ENCODE measurements at places on chromosomes 12 and 14.

GRCh38 chr14:55347040-55347439 lies 64.6 kb downstream of the ATG14 start:
- no peak for DNase-seq

- peak; percentile 83 for DNase-seq
Observed at GRCh38 chr14:106372870-106373652, 846.7 kb downstream of the TMEM121 start.

- DNase-seq = no peak
Observed at GRCh38 chr12:113200021-113200797, 14.7 kb downstream of the RITA1 start.

DNA sequence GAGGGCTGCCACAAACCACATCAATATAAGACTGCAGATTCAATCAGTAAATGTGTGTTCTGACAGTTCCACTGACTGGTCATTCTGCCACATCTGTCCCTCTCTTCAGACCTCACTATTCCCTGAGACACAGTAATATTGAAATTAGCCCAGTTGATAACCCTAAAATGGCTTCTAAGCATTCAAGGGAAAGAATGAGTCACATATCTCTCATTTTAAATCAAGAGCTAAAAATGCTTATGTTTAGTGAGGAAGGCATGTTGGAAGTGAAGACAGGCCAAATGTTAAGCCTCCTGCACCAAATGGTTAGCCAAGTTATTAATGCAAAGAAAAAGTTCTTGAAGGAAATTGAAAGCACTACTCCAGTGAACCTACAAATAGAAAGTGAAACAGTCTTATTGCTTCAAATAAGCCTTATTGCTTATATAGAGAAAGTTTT lies 24.5 kb upstream of the KIF21A start:
- DNase-seq = no peak

GRCh38 chr12:42002563-42002962 lies 142.1 kb downstream of the GXYLT1 start:
- DNase-seq = no peak

- DNase-seq = no peak
Observed at GRCh38 chr14:75370416-75371205, 57.2 kb upstream of the JDP2 start.

- DNase-seq = peak; percentile 97
Observed at GRCh38 chr12:78951803-78952551, 87.4 kb downstream of the SYT1 start.
